ENCODE measurements at places on chromosomes 1 and 21. TPM values are rescaled to one million over a fixed set of nuclear protein-coding genes. Genes with fewer than 3 reads are reported as not detected.
A peak's percentile ranks its signal among the peaks of the same experiment; 100 is the strongest.

DNA sequence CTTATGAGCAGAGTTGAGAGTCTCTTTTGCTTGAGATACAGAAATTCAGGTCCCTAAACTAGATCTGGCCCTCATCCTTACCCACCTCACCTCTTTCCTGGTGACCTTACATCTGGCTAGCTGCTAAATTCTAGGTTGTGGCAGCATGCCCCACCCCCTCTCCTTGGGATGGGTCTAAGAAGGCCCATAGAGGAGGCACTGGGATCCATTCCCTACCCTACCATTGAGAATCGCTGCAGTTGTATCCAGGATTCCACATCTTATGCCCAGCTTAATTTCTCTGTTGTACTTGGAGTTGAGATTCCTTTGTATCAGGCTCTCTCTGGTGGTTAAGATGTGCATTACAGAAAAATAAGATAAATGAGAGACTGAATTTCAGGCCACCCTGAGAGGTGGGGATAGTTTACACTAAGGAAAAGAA, 9.5 kb upstream of the TMEM39B start:
- DNase-seq = no peak

- no peak for DNase-seq
Observed at GRCh38 chr1:182122913-182123260, 61.4 kb upstream of the ZNF648 start.

- DNase-seq = no peak
Observed at GRCh38 chr1:82991569-82991968, 1007.4 kb downstream of the TTLL7 start.

DNA sequence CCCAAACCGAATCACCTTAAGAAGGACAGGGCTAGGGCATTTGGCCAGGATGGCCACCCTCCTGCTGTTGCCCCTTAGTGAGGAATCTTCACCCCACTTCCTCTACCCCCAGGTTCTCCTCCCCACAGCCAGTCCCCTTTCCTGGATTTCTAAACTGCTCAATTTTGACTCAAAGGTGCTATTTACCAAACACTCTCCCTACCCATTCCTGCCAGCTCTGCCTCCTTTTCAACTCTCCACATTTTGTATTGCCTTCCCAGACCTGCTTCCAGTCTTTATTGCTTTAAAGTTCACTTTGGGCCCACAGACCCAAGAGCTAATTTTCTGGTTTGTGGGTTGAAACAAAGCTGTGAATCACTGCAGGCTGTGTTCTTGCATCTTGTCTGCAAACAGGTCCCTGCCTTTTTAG, 3.6 kb downstream of the BTG2 start:
- peak; percentile 28 for DNase-seq

DNA sequence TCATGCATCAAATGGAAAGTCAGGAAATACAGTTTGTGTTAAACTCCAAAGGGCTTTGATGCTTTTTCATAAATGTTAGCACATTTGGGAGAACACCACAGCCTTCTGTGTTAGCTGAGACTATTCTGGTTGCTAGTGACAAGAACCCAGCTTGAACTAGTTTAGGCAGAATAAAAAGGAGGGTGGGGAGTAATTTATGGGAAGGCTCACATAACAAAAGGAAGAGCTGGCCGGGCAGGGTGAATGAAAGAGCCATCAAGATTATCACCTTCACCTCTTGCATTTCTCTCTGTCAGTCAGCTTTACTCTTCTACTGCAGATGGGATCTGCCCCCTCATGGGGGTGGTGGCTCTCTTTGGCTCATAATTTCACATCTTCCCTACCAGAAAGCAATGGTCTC, 75.4 kb upstream of the VTCN1 start:
- DNase-seq = no peak

GRCh38 chr1:223364685-223365382, 858 bp upstream of the SUSD4 start:
- DNase-seq = no peak

- no peak for DNase-seq
Observed at GRCh38 chr1:51859735-51860134, 18.8 kb downstream of the NRDC start.

DNA sequence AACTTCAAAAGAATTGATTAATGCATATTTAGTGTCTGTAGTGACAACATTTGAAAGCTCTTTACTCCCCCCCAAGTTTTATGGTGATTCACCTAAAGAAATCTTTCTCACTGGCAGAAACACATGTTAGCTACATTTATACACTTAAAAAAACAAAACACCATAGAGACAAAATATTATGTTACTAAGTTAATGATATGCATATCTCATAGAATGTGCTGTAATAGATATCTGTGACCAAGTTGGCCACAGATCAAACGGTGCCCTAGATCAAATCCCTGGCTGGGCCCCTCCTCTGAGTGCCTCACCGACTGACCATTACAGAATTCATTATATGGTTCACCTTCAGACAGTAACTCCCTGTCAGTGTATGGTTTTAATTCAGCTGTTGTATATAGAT, 322.1 kb upstream of the LYPLAL1 start:
- DNase-seq = no peak

DNA sequence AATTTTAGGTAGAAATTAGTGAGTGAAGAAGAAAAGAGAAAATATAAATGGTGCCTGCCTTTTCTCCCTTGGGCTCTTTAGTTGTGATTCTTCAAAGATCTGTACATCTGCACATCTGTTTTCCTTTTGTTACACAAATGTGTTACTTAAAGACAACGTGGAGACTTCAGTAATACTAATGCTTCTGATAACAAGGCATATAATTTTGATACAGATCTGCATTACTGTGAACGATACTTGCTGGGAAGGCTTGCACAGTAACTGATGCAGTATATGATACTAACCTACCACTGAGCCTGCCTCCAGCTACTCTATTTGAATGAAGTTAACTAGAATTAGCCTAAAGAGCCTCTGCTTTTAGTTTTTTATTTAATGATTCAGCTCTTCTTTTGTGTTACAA, 244.6 kb downstream of the COL11A1 start:
- DNase-seq = no peak

DNA sequence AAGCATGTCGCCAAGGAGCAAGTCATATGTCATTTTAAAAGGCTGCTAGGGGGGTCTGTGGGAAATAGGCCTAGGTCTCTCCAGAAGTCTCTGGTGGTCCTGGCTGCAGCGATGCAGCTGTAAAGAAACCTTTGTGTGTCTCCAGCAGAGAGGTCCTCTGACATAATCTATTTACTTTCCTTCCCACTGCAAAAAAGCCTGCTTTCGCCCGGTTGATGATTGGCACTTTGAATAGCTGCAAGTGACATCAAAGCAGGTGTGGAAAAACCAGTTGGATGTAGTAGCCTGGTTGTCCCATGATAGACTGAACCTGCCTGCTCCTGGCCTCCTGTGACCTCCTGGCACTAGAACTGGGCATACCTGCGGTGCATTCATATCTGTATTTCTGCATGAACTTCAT, 13.8 kb downstream of the RASSF5 start:
- DNase-seq = peak; percentile 77

DNA sequence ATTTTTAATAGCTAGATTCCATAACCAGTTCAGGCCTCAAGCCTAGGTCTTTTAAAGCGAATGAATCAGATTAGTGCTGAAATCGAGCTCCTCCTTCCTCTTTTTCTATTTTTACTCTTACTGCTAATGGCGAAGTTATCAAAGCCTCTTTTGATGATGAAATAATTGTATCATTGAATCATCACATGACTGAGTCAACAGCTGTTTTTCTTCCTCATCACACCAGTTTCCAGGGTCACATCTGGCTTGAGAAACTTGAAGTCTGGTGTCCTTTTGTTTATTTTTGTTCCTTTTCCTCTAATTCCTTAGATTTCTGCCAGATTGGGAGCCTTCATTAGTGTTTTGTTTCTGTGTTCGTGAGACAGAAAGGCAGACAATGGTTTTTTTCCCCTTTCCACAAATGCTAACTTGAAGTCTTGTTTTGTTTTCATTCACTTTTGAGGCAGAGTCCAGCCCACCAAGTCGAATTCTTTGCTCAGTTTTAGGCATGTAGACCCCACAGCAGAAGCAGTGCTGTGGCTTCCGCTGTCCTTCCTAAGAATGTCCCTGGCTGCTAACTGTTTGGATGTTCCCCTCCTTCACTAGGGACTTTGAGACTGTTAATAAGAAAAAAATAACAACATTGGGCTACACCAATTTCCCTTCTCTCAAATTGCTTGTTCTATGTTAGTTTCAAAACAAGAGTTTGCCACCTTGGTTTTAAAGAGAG, 51.9 kb upstream of the FMOD start:
- peak; percentile 21 for DNase-seq

- no peak for DNase-seq
Observed at GRCh38 chr1:19476450-19477190, 8.7 kb downstream of the CAPZB start.

Gene ATAD3B
- 37.2 TPM for total RNA-seq

Gene PRR9
- total RNA-seq = not detected

Gene LMX1A
- total RNA-seq = not detected

Gene MRPL55
- total RNA-seq = 65.9 TPM

Gene UBXN10
- total RNA-seq = 1.0 TPM

Gene B3GALT5
- total RNA-seq = 5.6 TPM

Gene CASZ1
- 14.2 TPM for total RNA-seq

Gene STIL
- total RNA-seq = 0.52 TPM

Gene SYPL2
- total RNA-seq = 1.8 TPM

Gene TAF13
- 18.4 TPM for total RNA-seq

Gene MXRA8
- total RNA-seq = 48.5 TPM

Gene ARHGEF16
- total RNA-seq = 17.1 TPM

Measured in body of pancreas (tissue), 4 donors.